ENCODE measurements at places on chromosomes 11 and 22. TPM values are rescaled to one million over a fixed set of nuclear protein-coding genes. Genes with fewer than 3 reads are reported as not detected.
A peak's percentile ranks its signal among the peaks of the same experiment; 100 is the strongest.

Gene OR4A16
- total RNA-seq, result not detected

Gene HEPHL1
- total RNA-seq, result not detected

Gene GRAMD1B
- total RNA-seq, result 3.1 TPM

Gene TMPRSS4
- not detected for total RNA-seq

Gene HEPN1
- total RNA-seq, result not detected

Gene P4HA3
- total RNA-seq, result not detected

Gene HTR3B
- not detected for total RNA-seq

DNA sequence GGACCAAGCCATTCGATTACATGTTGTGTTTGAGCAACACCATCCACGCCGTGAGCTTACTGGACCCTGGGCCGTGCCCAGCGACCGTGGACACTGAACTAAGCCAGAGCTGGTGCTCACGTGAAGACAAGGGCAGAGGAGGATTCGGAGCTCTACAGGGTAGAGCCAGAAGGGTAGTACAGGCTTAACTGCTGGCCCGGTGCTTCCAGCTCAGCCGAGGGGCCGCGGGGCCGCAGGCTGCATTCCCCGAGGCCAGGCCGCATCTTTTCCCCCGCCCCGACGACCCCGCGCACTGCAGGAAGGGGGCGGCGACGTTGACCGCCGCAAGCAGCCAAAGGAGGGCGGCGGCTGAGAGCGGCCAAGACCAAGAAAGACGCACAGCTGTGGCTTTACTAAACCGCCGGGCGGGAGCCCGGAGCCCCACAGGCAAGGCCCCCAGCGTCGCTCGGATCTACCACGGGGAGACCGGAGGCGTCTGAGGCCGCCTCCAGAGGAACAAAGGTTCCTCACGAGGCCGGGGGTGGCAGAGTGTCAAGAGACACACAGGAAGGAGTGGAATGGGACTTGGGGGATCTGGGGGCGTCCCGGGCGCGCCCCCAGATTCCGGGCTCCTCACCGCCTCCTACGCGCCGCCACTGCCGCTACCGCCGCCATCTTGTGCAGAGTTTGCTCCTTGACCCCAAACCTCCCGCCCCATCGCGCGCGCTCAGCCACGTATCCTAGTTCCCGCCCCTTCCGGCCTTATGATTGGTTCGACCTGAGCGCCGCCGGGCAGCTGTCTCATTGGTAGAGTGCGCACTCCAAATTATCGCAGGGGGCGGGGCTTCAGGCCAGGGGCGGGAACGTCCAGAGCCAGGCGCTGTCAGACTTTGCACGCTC is at the start of gene GANAB:
TSS of gene GANAB (minus strand) at position 668 of the 879 bp plus-strand sequence. CDS start at position 654, 14 bp downstream.
- peak; percentile 99 for DNase-seq
- H3K27me3 ChIP-seq, result no peaks in the 10 kb centered on the region
- peaks cover 30% of the 10 kb centered on the region for H3K36me3 ChIP-seq
- H3K4me1 ChIP-seq, result peaks cover 27% of the 10 kb centered on the region

DNA sequence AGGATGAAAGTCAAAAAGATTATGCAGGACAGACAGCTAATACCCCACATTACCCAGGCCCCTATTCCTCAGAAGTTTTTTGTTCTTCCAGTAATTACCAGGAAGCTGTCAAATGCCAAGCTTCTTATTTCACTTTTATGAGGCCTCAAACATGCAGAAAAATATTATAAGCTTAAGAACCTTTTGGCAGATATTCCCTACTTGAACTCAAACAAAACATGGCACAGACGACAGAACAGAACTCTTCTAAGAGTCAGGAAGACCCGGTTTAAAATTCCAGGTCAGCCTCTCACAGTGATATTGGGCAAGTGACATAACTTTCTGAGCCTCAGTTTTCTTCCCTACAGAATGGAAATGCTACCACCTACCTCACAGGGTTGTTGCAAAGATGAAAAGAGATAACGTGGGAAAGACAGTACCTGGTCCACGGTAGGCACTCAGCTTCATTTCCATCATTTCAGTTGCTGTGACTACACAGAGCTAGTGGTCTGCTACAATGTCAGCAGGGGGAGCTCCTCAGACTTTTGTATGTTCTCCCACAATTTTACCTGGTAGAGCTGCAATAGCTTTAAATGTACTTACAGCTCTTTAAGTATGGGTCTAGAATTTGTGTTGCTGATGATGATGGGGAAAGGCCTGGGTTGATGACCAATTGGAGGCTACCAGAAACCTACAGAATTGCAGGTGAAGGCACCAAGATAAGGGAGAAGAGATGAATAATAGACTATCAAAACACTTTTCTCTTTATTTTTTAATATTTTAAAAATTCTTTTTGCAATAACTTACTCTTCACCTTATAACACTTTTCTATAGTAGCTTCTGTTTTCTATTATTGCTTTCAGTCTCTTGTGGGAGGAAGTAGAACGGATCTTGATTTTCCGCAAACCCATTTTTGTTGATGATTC is 98.3 kb upstream of the CHRM4 start:
- DNase-seq, result no peak
- no peaks in the 10 kb centered on the region for H3K36me3 ChIP-seq
- H3K4me1 ChIP-seq, result no peaks in the 10 kb centered on the region
- no peak overlapping the region for H3K27ac ChIP-seq
- no peak overlapping the region for H3K4me3 ChIP-seq

- peaks cover 7% of the 10 kb centered on the region for H3K36me3 ChIP-seq
- H3K27ac ChIP-seq, result peak overlapping the region; percentile 79
- peak; percentile 73 for DNase-seq
- no peaks in the 10 kb centered on the region for H3K4me1 ChIP-seq
Measured at GRCh38 chr11:18706330-18707243, 8.0 kb downstream of the TMEM86A start.

DNA sequence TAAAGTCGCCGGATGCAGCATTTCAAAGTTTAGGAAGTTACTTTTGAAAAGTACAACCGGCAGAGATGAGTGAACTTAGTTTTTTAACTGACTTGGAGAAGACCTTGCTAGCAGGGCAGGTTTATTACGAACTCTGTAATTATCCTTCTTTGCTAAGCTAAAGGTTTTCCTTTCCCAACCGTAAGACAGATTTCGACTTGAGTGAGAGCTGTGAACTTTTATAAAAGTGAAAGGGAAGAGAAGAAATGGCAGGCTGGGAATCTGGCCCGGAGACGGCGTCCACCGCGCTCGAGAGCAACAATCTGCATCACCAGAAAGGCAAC is 659 bp upstream of the TEAD1 start:
- peak overlapping the region; percentile 90 for H3K27ac ChIP-seq
- peak overlapping the region; percentile 84 for H3K4me3 ChIP-seq
- H3K36me3 ChIP-seq, result no peaks in the 10 kb centered on the region
- H3K27me3 ChIP-seq, result no peaks in the 10 kb centered on the region
- peaks cover 35% of the 10 kb centered on the region for H3K4me1 ChIP-seq

- DNase-seq, result no peak
- no peaks in the 10 kb centered on the region for H3K4me1 ChIP-seq
Measured at GRCh38 chr11:101987370-101987769, 59.9 kb upstream of the CFAP300 start.

- H3K4me3 ChIP-seq, result no peak overlapping the region
- no peak overlapping the region for H3K27ac ChIP-seq
- no peaks in the 10 kb centered on the region for H3K27me3 ChIP-seq
- H3K4me1 ChIP-seq, result no peaks in the 10 kb centered on the region
Measured at GRCh38 chr11:133492895-133493294, 39.4 kb downstream of the OPCML start.

DNA sequence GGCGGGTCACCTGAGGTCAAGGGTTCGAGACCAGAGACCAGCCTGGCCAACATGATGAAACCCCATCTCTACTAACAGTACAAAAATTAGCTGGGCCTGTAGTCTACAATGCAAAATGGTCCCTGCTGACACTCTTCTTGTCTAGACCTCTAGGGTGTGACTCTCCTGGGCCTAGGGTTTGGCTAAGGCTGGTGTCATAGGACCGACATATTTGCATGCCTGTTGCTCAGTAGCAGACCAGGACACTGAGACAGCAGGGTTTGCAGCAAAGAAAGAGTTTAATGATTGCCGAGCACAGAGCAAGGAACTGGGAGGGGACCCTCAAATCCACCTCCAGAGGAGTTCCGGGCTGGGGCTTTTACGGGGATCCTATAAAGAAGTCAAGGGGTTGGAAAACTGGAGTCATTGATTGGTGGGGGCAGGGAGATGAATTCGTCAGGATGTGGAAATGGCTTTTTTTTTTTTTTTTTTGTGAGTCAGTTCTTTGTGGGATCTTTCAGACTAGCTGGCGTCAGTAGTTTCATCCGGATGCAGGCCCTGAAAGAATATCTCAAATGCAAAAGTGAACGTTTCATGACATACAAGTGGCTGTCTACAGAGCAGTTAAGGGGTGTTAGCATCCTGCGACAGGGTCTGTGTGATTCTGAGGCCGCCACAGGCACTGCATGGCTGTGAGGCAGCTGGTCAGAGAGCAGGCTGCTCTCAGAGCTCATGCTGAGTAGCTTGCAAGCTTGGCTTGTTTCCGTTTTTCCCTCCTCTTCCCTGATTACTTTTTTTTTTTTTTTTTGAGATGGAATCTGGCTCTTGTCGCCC is 27.2 kb upstream of the A4GALT start:
- H3K27me3 ChIP-seq, result no peaks in the 10 kb centered on the region
- no peak overlapping the region for H3K4me3 ChIP-seq

DNA sequence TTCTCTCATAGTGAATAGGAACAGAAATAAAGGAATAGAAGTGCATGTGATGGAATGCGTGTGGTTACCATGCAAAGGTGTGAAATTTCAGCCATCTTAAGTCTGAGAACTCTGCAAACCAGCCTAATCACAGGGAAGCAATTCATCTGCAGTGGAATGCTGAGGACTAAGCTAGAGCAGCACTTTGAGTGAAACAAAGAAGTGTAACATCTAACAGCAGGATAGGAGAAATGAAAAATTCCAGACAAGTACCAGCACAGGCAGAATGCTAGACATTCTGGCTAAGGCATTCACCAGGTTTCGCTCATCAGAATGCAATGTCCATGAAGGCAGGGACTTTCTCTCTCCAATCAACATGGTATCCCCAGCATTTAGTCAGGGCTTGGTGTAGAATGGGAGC is 41.2 kb upstream of the SLC36A4 start:
- H3K4me1 ChIP-seq, result no peaks in the 10 kb centered on the region
- DNase-seq, result no peak
- no peak overlapping the region for H3K4me3 ChIP-seq
- no peaks in the 10 kb centered on the region for H3K27me3 ChIP-seq

- H3K36me3 ChIP-seq, result no peaks in the 10 kb centered on the region
- H3K27ac ChIP-seq, result no peak overlapping the region
- no peaks in the 10 kb centered on the region for H3K27me3 ChIP-seq
- H3K4me1 ChIP-seq, result no peaks in the 10 kb centered on the region
- peak; percentile 72 for DNase-seq
- peak overlapping the region; percentile 12 for H3K4me3 ChIP-seq
Measured at GRCh38 chr11:69382131-69383128, 88.5 kb downstream of the MYEOV start.

DNA sequence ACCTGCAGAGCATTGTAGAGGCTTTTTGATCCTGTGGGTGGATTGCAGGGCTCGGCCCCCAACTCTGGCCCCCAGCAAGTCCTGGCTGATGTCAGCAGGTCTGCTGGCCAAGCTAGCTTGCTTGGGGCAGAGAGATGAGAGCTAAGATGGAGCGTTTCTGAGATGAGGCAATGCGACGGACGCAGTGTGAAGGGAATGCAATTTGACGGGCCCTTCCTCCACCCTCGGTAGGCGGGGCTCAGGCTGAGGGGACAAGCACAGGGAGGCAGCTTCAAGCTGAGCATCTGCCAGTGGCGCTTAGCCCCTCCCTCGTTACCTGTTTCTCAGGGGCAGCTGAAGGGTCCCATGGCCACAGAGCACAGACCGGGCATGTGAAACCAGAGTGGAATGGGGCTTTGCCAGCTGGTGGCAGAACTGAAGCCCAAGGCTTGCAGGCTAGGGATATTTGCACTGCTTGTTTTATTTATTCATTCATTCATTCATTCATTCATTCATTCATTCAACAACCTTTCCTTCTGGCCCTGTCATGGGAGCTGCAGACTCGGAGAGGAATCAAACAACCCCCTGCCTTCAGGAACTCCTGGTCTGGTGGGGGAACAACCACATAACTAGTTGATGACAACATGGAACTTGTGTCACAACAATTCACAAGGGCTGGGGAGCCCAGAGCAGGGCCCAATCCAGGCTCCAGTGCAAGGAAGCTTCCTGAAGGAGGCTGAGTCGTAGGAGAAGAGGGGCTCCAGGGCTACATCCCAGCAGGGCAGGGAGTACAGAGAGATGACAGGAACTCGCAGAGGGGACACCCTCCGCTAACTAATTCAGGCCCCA is 66.8 kb downstream of the THAP12 start:
- H3K36me3 ChIP-seq, result no peaks in the 10 kb centered on the region
- no peak overlapping the region for H3K27ac ChIP-seq
- no peak for DNase-seq
- H3K4me1 ChIP-seq, result no peaks in the 10 kb centered on the region

GRCh38 chr22:18031695-18032454 is 7.5 kb upstream of the MICAL3 start:
- H3K36me3 ChIP-seq, result no peaks in the 10 kb centered on the region
- no peak overlapping the region for H3K4me3 ChIP-seq
- H3K27ac ChIP-seq, result peak overlapping the region; percentile 67

- no peak overlapping the region for H3K4me3 ChIP-seq
- H3K27me3 ChIP-seq, result no peaks in the 10 kb centered on the region
- peak; percentile 90 for DNase-seq
Measured at GRCh38 chr11:74325649-74326645, 14.5 kb upstream of the P4HA3 start.

DNA sequence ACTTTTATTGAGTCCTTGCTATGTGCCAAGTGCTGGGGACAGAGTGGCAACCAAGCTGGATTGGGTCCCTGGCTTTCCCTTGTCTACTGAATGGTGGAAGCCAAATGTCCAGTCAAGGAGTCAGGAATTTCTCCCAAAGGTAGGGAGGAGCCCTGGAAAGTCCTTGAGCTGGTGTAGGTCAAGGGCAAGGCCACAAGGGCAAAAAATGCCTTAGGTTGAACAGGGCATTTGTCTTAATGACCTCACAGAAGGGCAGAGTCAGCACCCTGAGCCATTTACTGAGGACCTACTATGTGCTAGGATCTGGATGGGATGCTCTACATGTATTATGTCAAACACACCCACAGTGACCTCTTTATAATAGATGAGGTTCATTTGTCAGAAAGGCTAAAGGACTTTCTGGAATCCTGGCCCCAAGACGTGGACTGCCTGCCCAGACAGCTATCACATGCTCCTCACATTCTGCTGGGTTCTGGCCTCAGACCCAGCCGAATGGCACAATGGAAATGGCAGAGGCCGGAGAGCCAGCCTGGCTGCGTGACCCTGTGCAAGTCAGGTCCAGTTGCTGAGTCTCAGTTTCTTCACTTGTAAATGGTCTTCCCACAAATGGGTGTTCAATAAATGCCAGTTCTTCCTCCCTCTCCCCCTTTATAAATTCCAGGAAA is 17.7 kb downstream of the MOGAT2 start:
- H3K27me3 ChIP-seq, result no peaks in the 10 kb centered on the region
- no peak overlapping the region for H3K27ac ChIP-seq
- DNase-seq, result no peak
- peaks cover 5% of the 10 kb centered on the region for H3K4me1 ChIP-seq

GRCh38 chr22:49721211-49721763 is 106.4 kb downstream of the BRD1 start:
- H3K4me1 ChIP-seq, result peaks cover 12% of the 10 kb centered on the region
- H3K4me3 ChIP-seq, result no peak overlapping the region
- peak; percentile 44 for DNase-seq
- H3K27me3 ChIP-seq, result no peaks in the 10 kb centered on the region
- no peaks in the 10 kb centered on the region for H3K36me3 ChIP-seq

All from right atrium auricular region (tissue), 2 donors.